Smooth muscle cell of the brain vasculature (primary cell): ENCODE measurements at places on chromosomes 3 and 15.
A peak's percentile ranks its signal among the peaks of the same experiment; 100 is the strongest.

DNA sequence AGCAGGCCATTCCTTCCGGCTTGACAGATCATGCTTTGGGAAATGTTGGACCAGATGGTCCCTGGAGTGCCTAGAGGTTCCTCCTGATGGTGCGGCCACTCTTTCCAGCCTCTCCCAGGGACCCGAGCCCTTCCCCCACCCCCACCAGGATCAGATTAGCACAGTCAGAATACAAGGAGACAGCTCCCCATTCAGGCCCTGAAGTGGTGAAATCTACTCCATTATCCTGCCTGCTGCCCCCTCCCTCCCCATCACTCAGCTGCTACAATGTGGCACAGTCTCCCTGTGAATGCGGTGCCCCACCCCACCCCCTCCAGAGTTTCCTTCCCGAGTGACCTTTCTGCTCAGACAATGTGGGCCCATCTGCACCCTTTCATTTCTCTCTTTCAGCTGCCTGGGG lies 29.4 kb downstream of the RNU5B-1 start:
- DNase-seq = no peak

DNA sequence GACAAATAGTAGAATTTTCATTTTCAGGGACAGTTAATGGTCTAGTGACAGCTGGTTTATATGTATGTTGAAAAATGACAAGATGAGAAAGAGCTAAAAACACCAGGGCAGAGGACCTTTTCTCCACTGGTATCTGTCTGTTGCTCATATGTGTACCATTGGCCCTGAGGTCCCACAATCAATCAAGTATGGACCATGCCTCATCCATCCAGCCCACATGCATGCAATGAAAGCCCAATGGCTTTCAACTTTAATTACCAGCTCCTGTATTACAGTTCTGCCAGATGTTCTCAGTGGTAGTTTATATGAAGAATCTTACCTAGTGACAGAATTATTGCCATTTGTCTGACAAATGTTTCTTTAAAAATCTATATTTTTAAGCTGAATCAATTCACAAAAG lies 234.1 kb downstream of the ZMAT3 start:
- DNase-seq = no peak

GRCh38 chr15:29449136-29449535 lies 179.5 kb upstream of the NSMCE3 start:
- no peak for DNase-seq

DNA sequence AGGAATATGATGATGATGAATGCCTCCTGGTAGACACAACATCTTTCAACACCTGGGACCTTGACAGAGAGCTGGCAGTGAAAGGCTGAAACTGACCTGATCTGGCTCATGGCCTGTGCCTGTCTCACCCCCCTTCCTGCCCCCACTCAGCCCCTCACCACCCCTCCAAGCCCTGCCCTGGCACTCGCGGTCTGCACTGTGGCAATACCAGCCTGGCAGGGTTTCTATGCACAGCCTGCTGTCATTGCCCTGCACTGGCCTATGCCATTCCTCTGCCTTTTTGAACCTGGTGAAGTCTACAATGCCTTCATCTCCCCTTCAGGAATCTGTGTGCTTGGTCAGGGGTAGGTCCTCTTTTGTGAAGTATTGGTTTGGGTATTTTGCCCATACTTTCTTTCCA lies 56.5 kb downstream of the ACAD9 start:
- DNase-seq = no peak

GRCh38 chr15:34616613-34617012 lies 33.2 kb upstream of the GOLGA8B start:
- peak; percentile 7 for DNase-seq

DNA sequence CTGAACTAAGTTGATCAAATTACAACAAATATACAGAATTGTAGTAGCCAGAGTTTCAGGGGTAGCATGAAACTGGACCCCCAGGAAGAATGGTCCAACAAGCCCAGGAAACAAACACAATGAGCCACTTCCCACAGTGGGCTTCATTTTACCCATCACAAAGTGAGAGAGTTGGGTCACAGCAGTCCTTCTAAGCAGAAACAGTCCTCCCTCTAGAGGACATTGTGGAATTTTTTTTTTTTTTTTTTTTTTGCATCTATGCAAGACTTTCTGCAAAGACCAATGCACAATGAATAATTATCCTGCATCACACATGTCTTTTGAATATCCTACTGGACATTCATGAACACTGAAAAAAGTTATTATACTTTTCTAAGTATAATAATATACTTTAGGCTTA lies 73.8 kb upstream of the ATP13A5 start:
- no peak for DNase-seq

GRCh38 chr15:39622660-39623516 lies 42.0 kb downstream of the THBS1 start:
- DNase-seq = no peak

DNA sequence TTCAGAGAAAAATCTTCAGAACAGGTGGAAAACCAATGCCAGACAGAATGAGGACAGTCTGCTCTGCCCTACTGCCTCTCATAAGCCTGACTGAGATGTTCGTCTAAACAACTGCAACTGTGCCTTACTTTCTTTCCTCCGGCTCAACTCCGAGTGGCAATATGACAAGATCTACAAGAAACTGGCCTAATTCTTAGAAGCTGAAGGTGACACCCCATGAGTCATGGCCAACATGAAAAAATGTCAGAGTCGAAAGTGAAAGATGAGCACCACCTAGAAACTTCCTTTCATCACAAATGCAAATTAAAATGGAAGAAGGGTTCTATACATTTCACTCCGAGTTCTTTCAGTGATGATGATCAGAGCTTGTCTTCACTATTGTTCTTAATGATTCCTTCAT lies 12.9 kb downstream of the PCYT1A start:
- no peak for DNase-seq

DNA sequence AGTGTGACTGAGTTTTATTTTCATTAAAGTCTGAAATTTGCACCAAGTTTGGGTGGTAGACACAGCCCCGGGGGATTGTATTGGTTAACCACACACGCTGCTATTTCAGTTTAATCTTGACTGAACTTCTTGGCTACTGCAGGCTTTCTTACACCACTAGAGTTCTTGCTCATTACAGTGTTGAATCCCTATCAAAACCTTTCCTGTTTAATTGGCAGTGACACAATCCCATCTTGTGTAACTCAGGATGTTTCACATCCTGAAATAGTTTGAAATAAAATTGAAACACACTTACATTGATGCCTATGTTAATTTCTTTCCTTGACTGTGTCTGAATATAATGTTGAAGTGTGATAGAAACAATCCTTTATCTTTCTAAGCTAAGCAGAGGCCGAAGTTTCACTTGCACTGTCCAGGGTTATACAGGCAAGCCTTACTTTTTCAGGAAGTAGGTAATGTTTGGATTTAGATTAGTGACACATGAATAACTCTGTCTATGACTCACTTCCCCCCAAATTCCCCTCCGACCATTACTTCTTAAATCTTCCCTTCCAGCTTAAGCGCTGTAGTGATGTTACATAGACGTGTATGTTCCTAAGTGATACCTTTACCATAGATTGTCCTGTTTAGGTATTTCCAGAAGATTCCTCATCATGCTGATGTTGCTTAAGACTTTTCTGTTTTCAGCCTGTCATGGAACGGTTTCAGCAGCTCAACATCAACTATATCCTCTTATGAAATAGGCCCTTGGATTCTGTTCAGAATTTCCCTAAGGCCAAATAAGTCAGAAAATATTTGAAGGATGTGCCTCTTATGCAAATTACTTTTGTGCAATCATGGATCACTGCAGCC lies 16.8 kb downstream of the ATG7 start:
- DNase-seq = peak; percentile 43

DNA sequence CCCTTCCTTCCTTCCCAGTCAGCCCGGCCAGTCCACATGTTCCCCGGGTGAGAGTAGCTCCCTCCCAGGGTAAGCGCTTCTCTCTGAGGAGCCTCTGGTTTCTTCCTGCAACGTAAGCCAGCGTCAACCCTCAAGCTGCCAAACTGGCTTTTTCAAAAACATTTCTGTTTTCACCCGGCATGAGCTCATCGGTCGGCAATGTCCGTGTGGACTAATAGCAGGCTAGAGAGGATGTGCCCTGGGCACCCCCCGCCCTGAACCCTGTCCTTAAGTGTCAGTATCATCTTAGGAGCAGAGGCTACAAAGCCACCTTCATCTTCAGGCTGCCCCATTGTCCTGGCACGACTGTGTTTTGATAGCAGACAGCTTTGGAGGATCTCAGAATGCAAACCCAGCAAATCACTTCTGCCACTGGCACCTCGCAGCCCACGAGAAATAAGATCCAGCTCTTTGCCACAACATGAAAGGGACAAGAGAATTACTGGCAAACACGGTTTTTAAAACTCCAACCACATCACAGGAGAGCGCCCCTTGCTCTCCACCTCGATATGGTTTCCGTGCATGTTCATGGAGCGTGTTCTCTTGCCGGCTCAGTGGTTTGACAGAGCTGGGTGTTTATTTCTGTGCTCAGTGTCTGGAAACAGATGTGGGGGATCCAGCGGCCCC lies 9.9 kb downstream of the ALDH1A3 start:
- no peak for DNase-seq

DNA sequence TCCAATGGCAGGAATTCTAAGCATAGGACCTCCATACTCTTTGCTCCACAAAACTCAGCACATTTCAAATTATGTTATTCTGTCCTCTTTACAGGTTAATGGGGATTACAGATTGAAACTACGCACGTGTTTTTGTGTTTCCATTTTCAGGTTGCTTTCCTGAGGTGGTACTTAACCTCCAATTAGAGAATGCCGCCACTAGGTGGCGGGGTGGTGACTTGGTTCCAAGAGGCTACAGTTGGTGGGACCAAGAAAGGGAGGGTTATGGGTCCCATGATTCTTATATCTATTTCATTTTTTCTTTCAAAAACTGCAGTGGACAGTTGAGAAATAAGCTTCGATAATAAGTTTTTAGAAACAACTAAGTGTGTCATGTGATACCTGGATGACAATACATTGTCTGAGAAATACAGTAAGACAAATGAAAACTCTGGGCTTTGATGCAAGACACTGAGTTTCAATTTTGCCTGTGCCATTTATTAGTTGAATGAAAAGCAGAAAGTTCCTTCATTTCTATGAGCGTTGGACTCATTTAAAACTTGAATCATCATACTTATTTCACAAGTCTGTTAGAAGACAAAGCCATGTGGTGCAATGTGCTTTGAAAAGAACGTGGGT lies 539.0 kb downstream of the FGF12 start:
- no peak for DNase-seq

DNA sequence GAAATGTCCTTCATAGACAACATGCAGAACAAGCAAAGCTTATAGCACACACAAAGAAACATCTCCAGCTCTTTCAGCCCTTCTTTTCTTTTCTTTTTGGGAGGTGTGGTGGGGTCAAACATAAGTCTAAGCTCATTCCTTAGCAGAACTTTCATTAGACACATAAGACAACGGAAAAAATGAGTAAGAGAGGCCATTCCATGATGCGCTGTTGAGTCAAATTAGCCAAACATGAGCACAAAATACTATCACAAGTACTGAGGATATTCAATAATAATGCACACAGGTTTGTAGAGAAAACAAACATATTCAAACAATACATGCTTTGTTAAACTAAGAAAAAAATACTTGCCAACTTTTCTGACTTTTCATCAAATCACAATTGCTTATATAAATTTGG lies 83.0 kb downstream of the PLOD2 start:
- no peak for DNase-seq
